T-helper 22 cell (primary cell): ENCODE measurements at places on chromosomes 2 and 18.

DNA sequence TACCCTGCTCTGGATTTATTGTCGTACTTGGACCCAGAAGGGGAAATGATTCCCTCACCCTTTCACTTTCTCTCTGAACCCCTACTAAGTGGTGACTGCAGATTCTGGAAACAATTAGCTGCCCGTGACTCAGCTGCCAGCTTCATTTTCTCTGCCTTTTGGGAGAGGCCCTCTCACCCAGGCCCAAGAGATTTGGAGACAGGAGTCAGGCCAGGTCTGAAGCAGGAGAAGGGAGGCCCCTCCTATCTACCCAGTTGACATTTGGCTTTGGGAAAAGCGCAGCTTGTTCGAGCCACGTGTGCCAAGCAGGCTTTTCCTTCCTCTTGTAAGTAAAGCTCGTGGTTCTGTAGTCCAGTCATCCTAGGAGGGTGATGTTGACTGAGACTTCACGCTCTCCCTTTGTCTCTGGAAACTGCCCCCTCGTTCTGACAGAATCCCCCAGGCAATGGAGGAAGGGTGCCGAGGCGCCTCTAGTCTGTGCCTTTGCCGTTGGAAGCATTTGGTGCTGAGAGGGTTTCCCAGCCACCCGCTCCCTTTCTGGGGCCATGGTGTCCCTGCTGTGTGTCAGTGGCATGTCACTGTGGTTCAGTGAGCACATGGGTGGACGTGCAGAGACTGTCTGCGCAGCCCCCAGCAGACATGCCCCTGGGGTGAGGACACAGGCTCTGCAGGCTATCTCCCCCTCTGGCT, 8.6 kb downstream of the OXER1 start:
- no peak for DNase-seq

DNA sequence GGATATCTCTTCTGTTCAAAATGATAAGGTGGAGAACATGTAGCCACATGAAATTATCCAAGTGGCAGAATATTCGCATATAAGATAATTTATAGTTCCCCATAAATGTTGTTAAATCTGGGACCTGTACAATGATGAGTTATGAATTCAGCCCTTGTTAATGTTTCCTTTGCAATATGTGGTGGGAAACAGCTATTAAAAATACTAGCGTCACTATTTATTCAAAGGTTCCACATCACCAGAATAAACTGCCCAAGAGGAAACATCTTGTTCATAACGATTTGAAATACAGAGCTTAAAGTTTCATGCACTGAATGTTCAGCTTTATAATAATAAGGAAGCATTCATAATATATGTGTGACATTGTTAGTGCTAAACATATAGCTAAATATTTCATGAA, 223.9 kb upstream of the TCF4 start:
- no peak for DNase-seq

- no peak for DNase-seq
These were observed 54.9 kb upstream of the ITPRID2 start for GRCh38 chr2:181836583-181836982.

- no peak for DNase-seq
These were observed 801.0 kb downstream of the TDRD15 start for GRCh38 chr2:21924640-21925285.

DNA sequence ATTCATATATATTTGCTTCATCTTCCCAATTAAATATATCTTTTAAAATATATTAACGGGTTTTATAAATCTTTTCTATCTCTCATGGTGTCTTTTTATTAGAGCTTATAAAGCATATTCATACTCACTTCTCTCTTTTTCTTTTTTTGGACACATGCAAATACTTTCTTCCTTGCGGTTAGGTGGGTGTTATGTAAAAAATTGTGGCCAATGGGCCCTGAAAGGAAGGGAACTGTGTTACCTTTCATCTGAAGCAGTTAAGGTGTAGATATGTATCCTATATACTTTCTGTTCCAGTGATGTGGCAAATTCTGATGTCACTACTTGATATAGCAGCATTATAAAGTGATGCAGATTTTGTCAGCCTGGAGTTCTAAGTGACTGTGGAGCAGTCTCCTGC, 714.5 kb downstream of the PLCL1 start:
- DNase-seq = no peak

DNA sequence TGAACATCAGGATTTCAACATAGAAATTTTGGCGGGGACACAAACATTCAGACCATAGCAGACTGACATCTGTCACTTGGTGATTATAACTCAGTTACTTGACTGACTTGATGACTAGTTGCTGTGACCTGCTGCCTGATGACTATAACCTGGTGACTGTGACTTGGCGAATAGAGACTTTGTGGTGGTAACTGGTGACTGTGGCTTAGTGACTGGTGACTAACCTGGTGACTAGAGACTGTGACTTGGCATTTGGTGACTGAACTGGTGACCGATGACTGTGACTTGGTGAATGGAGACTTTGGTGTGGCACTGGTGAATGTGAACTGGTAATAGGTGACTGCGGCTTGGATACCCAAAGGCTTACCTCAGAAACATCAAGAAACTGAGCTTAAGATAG, 563.1 kb upstream of the FAM98A start:
- no peak for DNase-seq
